ENCODE measurements at places on chromosomes 5 and 9.

GRCh38 chr9:130713286-130713960 lies 19.8 kb downstream of the EXOSC2 start:
- no peak for DNase-seq

DNA sequence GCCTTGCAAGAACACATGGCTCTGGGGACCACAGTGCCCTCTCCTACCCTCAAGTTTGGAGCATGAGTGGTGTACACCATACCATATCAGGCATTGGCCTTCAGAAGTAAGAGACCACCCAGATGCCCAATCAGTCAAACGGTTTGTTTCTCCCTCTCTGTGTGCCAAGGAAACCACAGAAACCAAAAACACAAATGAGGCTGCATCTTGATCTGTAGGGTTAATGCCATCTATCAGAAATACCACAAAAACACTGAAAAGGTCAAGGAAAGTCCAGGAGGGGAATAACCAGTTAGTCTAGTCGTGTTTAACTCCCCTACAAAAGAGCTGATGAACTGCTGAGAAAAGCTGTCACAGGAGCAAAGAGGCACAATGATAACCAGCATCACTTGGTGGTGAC lies 78.4 kb downstream of the INSYN2B start:
- peak; percentile 58 for DNase-seq

DNA sequence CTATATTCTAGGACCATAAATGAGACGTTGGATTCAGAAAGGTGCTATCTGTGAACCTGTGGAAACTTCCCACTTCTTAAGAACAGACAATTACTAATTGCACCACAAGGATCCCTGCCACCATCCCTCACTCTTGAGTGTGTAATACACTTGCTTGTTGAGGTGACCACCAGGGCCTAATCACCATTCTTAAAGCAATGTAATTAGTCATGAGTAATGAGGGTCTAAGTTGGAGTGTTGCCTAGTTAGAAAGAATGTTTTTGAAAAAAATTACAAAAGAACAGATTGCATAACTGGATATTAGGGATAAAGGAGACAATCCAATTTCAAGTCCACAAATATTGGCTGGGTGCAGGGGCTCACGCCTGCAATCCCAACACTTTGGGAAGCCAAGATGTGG lies 56.9 kb upstream of the TRIO start:
- no peak for DNase-seq

DNA sequence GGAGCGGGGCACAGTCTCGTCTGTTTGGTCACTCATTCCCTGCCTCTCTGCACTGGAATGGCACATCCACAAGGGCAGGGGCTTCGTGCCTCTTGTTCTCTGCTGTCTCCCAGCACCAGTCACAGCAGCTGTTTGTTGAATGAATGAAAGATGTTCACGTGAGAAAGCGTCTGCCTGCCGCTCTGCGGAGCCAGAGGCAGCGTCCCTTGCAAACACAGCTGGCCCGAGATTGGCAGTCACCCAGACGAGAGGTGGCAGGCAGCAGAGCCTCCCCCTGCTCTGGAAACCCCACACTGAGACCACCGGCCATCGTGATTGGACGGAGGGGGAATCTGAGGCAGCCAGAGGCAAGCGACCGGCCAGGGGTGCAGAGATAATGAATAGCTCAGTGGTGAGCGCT lies 6.0 kb upstream of the FAM163B start:
- no peak for DNase-seq

DNA sequence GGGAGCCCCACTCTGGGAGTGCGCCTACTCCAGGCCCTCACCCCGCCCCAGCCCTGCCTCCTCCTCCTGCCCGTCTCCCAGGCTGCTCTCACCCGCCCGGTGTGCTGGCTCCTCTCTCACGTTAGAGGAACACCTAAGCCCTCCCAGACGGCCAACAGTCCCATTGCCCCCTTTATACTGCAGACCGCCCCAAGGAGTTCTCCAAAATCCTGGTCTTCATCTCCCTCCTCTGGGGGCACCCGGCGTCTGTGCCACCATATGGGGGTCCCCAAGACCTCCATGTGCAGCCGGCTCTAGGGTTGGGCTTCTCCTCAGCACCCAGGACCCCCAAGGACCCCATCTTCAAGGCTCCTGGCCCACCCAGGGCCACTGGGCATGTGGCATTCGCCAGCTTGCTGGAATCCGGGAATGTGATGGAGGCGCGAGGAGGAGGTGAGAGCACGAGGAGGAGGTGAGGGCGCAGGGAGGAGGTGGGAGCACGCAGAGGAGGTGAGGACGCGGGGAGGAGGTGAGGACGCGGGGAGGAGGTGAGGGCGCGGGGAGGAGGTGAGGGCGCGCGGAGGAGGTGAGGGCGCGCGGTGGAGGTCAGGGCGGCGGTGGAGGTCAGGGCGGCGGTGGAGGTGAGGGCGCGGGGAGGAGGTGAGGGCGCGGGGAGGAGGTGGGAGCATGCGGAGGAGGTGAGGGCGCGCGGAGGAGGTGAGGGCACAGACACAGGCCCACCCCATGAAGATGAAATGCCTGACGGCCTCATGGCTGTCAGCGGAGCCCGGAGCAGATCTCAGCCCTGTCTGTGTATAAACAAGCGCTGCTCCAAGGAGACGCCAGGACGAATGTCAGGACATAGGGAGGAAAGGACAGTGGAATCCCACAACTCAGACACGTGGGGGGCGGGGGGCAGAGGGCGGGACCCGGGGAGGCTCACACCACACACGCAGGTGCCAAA lies 41.2 kb downstream of the EXD3 start:
- no peak for DNase-seq

GRCh38 chr5:59648038-59648831 lies 245.3 kb downstream of the PDE4D start:
- no peak for DNase-seq

DNA sequence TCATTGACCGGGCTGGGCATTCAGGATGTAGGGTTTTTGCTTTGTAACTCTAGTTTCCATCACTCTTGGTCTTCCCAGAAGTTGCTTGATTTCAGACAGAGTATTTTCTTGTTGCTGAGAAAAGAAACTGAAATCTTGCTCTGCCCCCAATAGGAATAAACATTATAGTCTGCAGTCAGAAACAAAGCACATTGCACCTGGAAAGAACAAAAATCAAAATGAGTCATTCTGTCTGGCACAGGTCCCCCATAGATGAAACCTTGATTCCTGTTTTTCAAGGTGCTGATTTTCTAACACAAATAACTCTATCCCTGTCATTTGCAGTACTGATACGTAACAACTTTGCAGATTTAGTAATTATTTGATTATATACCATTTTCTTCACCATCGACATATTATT lies 232.1 kb downstream of the FBXO4 start:
- DNase-seq: no peak

DNA sequence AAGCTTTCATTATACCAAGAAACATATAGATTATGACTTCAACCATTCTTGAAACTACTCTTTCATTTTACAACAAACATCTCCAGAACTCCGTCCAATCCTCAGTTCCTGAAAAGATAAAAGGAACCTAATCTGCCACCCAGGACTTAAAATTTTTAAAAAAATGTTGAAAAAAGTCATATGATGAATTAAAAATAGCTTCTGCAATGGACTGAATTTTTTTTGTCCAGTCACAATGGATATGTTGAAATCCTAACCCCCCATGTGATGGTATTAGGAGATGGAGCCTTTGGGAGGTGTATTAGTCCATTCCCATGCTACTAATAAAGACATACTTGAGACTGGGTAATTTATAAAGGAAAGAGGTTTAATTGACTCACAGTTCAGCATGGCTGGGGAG lies 2.7 kb upstream of the ALDH1A1 start:
- no peak for DNase-seq

DNA sequence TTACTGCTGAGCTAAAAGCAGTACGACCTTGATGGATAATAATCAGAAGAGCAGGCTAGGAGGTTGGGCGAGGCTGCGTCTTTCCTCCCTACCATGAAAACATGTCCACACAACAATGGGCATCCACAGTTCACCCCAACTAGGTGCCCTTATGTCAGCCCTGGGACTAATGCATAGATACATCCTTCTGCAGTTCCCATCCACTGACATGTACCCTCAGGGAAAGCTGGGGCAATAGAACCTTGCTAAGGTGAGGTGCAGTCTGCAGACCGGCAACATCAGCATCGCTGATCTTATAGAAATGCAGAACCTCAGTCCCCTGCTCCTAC lies 697 bp upstream of the PRUNE2 start:
- no peak for DNase-seq

DNA sequence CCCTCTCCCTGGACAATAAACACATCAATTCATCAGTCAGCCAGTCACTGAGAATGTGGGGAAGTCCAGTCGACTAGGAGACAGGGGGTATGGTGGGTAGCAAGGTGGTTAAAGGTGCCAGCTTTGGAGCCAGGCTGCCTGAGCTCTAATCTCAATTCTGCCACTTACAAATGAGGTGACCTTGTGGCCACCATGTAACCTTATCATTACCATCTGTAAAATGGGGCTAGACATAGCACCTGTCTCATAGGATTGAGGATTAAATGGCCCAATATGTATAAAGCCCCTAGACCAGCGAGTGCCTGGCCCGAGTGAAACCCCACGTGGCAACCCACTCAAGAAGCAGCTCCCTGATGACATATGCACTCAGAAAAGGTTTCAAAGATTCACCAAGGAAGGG lies 73.3 kb upstream of the TBC1D2 start:
- no peak for DNase-seq

DNA sequence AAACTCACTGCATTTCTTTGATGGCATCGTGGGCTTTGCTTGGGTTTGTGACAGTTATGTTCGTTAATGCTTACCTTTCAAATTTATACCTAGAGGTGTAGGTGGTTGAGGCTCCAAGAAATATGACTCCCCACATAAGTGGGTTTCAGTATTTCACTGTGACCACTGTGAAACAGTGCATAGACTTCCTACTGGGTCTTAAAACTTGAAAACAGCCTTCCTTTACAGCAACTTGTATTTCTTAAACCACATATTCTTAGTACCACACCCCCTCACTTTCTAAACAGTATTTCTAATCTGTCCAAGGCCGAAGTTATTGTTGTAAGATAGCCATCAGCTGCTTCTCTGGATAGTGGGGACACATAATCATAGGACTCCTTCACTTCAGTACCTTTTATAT lies 48.3 kb downstream of the TMEFF1 start:
- no peak for DNase-seq

- DNase-seq: no peak
These were observed 3.9 kb upstream of the RARS1 start for GRCh38 chr5:168482361-168482760.

GRCh38 chr9:94761481-94761880 lies 35.0 kb downstream of the AOPEP start:
- DNase-seq: no peak

GRCh38 chr9:129377181-129377580 lies 199.1 kb upstream of the IER5L start:
- no peak for DNase-seq

- no peak for DNase-seq
These were observed 15.2 kb downstream of the ENHO start for GRCh38 chr9:34507556-34507955.

DNA sequence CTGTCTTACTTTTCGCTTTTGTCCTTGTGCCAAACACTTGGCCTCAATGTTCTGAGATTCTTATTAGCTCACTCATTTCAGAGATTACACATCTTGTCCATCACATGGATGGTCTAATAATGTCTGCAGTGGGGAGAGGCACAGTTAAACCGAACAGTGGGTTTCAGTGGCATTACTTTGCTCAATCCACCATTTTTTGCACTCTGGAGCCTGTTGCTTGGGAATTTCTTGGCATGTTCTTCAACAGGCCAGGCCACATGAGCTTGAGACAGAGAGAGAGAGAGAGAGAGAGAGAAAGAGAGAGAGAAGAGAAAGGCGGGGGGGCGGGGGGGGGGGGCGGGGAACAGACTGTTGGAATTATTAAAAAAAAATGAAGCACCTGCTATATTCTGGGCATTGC lies 1327.8 kb upstream of the WWC1 start:
- DNase-seq: no peak

DNA sequence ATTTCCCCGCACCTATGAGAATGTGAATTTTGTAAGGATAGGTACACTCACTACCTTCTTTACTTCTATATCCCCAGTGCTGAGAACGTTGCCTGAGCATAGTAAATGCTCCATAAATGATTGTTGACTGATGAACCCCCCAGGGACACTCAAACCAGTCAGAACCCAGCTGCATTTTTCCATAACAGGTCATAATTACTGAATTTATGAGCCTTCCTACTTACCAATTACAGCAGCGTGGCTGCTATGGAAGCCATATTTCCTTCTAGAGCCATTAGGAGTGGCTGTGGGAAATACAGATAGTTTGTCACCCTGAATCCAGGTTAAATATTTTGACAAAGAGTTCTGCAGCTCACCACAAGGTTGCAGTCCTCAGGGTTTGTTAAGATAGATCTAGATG lies 135.0 kb downstream of the TAF11L14 start:
- no peak for DNase-seq

DNA sequence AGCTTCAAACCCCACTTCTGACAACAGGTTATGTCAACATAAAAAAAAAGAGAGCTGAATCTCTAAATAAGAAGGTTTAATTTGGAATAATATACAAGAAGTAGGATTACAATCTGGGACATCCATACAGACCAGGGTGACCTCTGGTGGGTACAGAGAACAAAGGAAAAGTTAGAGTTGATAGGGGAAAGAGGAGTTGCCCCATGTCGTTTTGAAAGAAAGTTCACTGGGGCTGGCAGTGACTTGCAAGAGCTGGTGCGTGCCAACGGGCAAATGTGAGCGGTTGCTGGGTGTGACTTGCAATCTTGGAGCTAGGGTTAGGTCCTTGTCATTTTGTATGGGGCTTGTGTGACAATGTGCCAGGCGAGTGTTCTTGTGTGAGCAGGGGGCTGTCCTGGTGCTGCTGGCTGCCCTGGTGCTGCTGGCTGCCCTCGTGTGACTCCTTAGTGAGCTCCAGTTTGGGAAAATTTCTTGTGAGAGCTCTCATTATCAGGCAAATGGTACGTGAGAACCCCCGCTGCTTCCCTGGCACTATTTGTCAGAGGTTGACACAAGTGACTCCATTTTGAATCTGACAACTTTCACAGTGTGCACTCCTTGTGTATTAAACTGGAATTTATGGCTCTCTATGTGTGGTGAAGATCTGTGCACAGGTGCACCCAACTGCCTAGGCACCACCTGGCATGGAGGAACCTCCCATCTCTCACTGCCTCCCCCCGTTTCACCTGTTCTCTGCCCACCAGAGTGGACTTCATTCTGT lies 69.8 kb downstream of the UBE2QL1 start:
- DNase-seq: no peak

DNA sequence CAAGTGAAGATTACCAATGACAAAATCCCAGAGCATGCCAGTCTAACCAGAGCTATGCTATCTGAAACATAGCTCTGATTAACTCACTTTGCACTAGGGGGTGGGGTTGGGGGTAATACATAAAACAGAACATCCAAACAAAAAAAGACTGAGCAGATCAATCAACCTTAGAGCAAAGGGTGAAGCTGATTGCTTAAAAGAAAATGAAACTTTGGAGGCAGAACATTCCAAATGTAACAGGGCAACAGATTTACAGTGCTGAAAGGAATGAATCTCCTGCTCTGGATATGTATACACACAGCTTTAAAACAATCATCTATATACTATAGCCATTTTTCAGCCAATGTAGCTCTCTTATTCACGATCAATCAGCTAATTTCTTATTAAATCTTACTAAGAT lies 4.9 kb downstream of the IL6ST start:
- no peak for DNase-seq

GRCh38 chr9:32915802-32916201 lies 85.6 kb downstream of the APTX start:
- no peak for DNase-seq
